Posterior vena cava (tissue), 2 donors: ENCODE measurements at places on chromosomes 3 and 15.

DNA sequence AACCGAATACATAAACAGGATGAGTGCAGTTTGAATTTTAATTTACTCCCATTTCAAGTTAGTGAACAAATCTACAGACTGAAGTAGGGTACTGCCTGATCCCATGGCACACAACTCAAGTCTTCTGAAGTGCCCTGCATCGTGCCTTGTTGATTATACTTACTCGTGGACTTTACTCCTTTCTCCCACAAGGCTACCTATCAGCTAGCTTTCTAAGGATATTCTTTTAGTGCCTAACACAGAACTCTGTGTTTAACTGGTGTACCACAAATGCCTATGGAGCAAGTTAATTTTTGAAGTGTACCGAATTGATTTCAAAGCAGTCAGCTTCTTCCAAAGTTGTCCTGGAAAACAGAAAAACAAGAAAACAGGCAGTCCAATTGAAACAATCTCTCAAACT is 119.8 kb downstream of the TNIK start:
- no peak for DNase-seq

DNA sequence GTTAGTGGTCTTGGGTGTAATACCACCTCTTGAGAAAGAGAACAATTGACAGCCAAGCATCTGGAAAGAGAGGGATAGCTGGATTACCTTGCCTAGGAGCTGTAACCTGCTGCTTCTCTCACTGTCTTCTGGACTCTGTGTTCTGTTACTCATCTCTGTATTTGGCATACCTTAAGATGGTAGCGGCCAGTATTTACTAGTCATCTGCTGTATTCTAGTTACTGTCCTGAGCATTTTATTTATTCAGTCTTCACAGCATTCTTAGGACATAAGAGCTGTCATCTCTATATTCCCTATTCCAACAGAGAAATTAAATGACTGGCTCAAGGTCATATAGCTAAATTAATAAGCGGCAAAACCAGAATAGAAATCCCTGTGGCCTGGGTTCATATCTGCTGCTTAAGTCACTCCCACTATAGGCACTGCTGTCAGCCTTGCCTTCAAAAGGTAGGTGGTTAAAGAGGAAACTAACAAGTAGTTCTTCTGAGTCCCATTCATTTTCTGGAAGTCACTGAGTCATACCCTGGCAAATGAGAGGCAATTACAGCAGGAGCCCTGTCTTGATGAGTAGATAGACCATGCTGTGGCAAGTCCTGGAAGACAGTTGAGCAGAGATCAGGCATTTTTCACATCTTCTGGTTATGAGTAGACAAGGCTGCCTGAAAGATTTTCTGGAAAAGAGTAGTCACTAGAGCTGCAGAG is 68.2 kb downstream of the RAB7A start:
- no peak for DNase-seq

DNA sequence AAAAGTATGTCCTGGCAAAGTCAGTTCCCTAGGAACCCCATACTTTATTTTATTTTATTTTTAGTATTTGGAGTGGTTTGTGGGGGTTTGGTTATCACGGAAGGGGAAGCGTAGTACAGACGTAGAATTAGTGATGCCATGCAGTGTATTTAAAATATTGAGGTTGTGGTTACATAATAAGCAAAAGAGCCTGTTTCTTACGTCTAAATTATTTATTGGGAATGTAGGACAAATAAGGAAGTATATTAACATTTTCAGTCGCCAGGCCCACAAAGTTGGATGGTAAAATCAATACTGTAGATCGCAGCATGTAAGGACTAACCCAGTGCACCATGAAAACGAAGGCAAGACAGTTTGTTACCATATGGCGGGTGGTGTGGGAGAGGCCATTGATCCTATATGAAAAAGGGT is 558 bp downstream of the DTWD1 start:
- no peak for DNase-seq

- no peak for DNase-seq
Measured at GRCh38 chr3:135087782-135088181, 292.7 kb downstream of the EPHB1 start.

DNA sequence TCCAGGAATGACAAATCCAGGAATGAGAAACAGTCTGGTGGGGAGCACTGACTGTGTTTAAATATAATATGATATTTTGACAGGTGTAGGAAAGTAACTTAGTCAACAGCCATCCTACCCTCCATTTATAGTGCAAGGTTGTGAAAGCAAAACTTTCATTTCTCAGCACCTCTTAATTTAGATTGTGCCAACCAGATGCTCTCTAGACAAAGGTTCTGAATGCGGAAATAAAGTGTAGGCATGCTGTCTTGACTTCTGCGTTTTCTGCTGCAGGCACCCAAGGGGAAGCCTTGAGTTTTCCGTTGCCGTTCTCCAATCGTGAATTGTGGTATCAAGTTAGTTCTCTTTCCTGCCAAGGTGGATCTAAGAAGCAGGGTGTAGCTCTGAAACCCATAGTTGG is 261.9 kb upstream of the SUCLG2 start:
- no peak for DNase-seq

- DNase-seq = no peak
Measured at GRCh38 chr3:10757821-10758130, 58.3 kb upstream of the SLC6A11 start.

DNA sequence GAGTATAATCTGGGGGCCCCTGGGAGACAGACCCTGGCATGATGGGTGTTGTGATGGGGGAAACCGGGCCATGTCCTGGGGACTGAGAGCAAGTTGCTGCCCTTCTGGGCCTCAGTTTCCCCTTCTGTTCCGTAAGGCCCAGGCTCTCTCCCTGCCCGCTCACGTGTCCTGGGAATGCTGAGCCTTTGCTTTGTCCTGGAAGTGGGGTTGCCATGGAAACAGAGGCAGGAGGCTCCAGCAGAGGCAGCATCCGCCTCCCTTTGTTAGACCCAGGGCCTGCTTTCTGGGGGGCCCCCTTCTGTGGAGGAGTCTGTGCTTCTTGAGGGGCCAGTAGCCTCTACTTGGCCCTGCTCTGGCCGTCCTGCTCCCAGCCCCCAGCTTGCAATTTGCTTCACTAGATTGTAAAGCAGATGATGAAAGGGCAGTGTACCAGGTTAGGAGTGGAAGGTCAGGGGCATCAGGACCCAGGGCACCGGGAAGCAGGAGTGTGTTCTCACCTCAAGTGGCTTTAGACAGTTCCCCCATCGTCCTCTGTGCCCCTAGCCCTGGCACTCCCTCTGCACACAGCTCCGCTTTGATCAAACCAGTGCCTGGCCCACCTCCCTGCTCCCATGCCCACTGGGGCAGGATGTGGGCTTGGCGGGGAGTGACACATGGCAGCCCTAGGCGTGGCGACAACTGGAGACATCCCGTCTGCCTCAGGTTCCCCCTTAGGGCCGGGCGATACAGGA is 105.6 kb downstream of the FBLN2 start:
- DNase-seq = no peak

DNA sequence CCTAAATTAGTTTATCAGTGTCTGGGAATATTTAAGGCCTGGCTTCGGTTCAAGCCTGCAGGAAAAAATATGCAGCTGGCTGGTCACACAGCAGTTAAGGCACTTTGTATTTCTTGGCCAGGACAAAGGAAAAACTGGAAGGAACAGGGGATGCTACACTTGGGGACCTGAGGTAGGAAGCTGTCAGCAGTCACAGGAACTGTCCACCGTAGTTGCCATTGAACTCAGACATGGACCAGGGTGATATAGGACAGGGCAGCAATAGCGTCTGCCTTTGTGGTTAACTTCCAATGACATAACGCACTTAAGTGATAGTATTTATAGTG is 49.1 kb downstream of the NR1D2 start:
- no peak for DNase-seq
